ENCODE measurements at places on chromosomes 7 and 10. TPM values are rescaled to one million over a fixed set of nuclear protein-coding genes. Genes with fewer than 3 reads are reported as not detected.
A peak's percentile ranks its signal among the peaks of the same experiment; 100 is the strongest.

The NUTM2E gene
- total RNA-seq: not detected

The NPC1L1 gene
- not detected for total RNA-seq

The GHRHR gene
- not detected for total RNA-seq

DNA sequence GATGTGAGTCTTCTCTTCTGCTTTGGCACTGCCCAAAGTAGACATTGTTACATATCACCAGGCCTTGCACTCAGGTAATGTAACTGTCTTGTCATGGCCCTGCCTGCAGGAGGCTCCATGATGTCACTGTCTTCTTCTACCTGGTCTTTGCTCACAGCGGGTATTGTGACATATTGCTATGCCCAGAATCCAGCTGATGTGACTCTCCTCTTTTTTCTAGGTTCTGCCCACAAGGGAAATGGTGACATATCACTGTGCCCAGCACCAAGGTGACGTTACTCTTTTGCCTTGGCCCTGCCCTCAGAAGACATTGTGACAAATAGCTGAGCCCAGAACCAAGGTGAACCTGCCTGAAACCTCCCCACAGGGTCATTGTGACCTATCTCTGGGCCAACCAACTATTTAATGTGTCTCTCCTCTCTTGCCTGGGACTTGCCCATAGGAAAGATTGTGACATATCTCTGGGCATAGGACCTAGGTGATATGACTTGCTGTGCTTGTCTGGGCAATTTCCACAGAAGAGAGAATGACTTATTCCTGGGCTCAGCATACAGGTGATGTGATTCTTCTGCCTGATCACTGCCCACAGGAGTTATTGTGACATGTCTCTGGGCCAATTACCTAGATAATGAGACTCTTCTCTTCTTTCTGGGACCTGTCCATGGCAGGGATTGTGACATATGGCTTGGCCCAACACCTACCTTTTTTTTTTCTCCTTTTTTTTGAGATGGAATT lies 26.5 kb upstream of the ZNF107 start:
- DNase-seq: no peak

DNA sequence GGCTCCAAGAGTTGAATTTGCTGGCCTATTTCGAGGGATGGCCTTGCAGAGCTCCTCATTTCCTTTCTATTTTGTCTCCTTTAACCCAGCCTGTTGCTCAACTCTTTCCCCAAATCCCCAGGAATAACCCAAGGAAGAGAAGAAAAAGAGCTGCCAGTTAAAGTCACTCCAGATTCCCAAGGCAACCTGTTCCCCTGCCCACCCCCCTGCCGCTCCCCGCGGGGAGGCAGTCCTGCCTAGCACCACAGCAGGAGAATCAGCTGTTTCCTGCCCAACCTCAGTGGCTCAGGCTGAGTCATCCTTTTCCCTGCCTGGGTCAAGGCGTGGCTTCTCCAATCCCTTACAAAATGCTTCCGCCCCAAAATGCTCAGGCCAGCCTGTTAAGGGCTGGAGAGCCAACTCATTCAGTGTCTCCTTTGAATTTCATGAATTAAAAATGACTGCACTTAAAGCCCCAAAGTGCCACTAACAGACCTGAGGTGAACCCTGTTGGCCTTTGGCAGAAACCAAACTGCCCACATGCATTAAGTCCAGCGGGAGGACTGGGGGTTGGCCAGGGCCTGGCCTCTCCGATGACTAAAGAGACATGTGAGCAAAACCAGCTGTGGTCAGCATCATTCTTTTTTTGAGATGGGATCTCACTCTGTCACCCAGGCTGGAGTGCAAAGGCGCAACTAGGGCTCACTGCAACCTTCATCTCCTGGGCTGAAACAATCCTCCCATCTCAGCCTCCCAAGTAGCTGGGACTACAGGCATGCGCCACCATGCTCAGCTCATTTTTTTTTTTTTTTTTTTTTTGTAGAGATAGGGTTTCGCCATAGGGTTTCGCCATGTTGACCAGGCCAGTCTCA lies 83.2 kb upstream of the KIF5B start:
- peak; percentile 93 for DNase-seq

- DNase-seq: no peak
Observed at GRCh38 chr10:43846187-43846680, 197.6 kb upstream of the ZNF32 start.

GRCh38 chr7:143892527-143893300 lies 9.3 kb downstream of the TCAF1 start:
- DNase-seq: no peak

DNA sequence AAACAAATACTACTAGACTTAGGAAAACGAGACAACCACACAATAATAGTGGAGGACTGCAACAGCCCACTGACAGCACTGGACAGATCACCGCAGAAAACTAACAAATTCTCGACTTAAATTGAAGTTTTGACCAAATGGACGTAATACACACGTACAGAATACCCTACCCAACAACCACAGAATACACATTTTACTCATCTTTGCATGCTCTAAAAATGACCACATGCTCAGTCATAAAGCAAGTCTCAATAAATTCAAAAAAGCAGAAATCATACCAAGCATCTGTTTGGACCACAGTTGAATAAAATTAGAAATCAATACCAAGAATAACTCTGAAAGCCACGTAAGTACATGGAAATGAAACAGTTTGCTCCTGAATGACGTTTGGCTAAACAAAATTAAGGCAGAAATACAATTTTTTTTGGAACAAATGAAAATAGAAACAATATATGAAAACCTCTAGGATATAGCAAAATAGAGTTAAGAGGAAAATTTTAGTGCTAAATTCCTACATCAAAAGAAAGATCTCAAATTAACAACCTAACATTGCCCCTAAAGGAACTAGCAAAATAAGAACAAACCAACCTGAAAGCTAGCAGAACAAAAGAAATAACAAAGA lies 30.6 kb downstream of the MAPK8 start:
- DNase-seq: no peak

DNA sequence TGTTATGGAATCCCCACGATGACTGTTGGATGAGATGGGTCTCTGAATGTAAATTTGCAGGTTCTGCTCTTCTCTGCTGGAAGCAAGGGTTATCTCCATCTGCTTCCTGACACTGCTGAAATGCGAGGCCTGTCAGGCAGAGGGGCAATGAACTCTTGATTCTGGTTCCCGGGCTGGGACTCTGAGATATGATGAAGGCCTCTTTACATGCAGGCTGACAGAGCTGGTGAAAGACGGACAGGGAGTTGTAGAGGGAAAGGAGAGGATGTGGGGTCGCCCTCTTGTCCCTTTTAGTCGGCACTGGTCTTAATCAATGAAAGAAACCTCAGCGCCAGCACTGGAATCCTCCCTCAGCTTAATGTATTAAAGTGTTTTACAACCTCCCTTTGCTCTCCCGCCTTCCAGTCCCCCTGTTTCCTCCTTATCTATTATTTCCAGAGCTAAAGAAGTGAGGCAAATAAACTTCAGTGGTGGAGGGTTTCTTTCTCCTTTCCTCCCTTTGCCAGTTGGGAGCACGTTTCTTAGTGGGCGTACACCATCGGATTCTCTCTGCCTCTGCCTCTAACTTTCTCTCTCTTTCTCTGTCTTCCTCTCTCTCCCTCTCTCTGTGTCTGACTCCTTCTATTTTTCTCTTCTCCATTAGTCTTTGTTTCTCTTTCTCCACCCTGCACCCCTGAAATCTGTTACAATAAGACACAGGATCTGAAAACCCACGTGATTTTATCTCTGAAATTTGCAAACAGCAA lies 145.6 kb downstream of the BAMBI start:
- DNase-seq: no peak

GRCh38 chr10:126013489-126014281 lies 117.3 kb downstream of the FANK1 start:
- DNase-seq: no peak
